Epithelial cell of prostate (primary cell): ENCODE measurements at places on chromosomes 1 and 21.

DNA sequence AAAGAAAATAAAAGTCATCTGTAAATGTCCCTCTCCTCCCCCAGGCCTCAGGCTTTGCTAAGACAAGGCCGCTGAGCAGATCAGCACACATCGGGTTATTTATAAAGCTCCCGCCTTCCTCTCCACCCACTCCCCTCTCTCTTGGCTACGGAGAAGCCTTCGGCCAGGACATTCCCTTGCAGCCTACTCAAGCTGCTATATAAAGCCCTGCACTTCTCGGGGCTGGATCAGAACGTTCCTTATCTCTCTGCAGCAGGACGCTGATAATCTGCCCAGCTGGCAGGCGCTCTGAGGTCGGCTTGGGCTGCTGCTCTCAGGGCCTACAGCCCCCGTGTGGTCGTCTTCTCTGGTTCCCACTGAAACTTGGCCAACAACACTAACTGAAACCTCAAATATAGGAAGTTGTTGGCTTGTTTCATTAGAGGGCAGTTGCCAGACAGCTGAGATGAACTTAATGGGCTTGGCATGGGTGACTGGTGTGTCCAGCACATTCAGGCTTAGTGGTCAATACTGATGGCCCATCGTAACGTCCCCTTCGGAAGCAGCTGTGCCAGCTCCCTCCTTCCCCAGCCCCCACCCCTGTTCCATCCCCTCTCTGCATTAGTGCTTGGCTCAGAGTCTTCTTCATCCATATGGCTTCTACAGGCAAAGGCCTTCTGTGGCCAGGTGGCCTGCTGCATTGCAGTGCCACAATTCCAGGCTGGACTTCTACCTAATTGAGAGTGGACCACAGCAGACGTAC lies 64.6 kb downstream of the IER5 start:
- no peak for DNase-seq

DNA sequence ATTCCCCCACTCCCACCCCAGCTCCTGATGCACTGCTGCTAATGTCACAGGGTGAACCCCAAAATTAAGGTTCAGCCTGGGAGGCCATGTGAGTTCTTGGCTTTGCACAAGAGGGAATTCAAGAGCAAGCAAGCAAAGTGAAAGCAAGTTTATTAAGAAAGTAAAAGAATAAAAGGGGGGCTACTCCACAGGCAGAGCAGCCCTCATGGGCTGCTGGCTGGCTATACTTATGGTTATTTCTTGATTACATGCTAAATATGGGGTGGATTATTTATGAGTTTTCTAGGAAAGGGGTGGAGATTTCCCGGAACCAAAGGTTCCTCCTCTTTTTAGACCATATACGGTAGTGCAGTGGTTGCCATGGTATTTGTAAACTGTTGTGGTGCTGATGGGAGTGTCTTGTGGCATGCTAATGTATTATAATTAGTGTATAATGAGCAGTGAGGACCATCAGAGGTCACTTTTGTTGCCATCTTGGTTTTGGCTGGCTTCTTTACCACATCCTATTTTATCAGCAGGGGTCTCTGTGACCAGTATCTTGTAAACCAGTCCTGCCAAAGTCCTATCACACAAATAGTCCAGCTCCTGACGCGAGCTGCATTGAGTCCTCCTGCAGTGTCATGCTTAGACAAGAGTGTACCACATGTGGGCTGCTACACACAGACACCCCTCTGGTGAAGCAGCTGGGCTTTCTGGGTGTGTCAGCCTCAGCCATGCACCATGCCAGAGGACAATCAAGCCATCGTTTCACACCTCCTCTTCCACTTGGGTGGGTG lies 46.4 kb upstream of the CSF1 start:
- no peak for DNase-seq

- DNase-seq, result no peak
Measured at GRCh38 chr1:100404821-100405220, 52.5 kb downstream of the CDC14A start.

DNA sequence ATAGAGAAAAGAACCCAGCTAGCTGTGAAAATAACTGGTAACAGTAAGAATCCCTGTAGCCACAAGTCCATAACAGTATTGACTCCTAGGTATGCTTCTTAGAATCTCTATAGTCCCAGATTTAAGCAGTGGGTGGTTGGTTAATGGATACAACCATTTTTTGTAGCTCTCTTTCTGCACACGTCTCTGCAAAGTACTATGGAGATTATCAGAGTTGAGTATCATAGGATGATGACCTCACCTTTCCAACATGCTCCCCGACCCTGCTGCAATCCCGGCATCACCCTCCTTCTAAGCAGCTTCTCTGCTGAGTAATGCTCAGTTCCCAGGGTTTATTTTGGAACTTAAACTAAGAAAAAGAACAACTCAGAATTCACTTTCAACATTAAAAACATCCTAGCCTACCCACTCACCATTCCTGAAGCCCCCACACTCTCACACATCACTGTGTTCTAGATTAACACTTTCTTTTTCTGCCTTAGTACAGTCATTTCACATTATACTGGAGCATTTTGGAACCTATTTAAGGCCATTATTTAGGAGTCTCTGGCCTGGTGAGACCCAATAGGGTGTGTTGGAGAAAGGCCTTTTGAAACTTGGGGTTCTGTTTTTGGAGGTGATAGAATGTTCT lies 2.7 kb downstream of the MLLT11 start:
- no peak for DNase-seq

DNA sequence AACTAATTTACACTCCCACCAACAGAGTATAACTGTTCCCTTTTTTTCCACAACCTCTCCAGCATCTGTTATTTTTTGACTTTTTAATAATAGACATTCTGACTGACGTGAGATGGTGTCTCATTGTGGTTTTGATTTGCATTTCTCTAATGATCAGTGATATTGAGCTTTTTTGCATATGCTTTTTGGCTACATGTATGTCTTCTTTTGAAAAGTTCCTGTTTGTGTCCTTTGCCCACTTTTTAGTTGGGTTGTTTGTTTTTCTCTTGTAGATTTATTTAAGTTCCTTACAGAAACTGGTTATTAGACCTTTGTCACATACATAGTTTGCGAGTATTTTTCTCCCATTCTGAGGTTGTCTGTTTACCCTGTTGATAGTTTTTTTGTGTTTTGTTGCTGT lies 375.2 kb downstream of the MATN1 start:
- no peak for DNase-seq

DNA sequence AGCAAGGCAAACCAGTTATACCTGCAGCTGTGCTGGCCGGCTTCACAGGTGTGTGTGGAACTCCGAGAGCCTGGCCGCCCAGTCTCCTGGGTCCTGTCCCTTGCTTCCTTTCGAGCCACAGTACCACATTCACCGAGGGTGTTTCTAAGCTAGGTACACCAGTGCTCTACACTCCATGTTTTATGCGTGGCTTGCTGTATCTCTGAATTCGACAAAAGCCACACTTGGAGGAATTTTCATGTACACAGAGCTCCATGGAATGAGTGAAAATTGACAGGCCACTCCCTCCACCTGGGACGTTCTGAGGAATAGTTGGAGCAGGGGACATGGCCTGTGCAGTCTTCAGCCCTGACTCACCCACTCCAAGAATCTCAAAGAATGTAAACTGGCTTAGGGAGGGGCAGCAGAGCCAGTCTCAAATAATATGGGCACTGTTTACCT lies 14.0 kb downstream of the ETS2 start:
- DNase-seq, result no peak

GRCh38 chr1:166876540-166876838 lies 425 bp upstream of the TADA1 start:
- no peak for DNase-seq

GRCh38 chr1:226309398-226310244 lies 657 bp upstream of the LIN9 start:
- no peak for DNase-seq

DNA sequence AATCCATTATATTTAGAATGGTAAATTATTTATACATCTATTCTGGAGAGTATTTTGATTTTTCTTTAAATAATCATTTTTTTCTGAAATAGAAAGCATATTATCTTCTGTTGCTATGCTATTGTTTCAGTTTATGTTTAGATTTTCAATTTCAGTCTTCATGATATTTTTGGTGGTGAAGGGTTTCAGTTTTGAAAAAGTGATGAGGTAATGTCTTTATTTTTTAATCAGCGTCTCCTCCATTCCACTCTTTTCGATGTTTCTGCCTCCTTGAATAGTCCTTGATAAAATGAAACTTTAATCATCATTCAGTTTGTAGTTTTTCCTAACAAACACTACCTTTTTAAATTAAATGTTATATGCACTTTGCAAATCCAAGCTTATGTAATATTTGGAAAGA lies 428.6 kb downstream of the PTPRC start:
- no peak for DNase-seq

DNA sequence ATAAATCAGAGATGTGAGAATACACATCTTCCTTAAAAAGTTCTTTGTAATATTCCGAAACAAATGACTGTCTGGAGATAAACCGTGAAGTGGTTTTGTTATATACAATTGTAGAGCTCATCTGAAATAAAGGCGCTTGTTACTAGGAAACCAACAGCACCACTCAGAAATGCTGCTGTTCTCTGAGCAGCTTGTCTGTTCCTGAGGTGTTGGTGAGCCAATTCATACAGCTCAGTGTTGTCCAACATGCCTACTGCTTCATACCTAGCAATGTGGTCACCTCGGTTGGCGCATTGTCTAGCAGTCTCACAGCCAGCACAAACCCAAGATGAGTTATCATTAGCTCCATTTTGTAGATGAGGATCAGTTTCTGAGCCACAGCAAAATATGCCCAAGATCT lies 44.4 kb downstream of the GFI1 start:
- DNase-seq, result no peak

GRCh38 chr1:195704028-195704427 lies 904.2 kb downstream of the KCNT2 start:
- no peak for DNase-seq

GRCh38 chr21:35783721-35784120 lies 276.6 kb downstream of the SETD4 start:
- DNase-seq, result no peak

DNA sequence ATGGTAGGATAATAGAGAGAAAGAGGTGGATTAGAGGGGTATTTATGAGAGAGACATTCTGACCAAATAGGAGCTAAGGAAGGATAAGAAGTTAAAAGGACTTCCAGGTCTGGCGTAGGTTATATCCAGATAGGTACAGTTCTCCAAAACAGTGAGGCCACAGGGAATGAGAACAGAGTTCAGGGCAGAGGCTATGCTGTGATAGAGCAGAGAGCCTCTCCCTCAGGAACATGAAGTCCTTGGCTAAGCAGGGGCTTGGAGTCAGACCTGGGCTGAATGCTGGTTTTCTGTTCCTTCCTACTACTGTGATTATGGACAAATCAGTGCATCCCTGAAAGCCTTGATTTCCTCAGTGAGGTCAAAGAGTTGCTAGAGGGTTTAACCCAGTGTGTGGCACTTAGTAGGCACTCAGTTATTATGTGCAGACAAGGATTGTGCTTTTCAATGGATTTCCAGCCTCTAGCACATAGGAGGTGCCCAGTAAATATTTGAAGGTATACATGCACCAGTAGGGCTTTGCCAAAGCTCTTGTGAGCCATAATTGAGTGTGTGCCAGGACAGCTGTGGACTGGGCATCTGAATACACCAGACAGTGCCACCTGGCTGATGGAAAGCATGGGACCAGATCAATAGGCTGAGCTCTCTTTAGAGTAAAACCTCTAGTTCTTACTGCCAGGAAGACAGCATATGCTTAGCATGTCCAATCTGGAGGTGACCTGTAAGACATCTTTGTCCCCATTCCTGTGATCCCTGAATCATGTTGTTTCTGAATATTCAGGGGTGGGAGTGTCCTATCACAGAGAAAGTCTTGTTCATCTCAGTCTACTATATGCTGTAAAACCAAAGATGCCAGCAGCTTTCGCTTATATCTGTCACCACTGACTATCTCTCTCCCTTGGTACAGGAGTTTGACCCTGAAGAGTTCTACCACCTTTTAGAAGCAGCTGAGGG lies 111.1 kb downstream of the PIK3R3 start:
- DNase-seq, result no peak

DNA sequence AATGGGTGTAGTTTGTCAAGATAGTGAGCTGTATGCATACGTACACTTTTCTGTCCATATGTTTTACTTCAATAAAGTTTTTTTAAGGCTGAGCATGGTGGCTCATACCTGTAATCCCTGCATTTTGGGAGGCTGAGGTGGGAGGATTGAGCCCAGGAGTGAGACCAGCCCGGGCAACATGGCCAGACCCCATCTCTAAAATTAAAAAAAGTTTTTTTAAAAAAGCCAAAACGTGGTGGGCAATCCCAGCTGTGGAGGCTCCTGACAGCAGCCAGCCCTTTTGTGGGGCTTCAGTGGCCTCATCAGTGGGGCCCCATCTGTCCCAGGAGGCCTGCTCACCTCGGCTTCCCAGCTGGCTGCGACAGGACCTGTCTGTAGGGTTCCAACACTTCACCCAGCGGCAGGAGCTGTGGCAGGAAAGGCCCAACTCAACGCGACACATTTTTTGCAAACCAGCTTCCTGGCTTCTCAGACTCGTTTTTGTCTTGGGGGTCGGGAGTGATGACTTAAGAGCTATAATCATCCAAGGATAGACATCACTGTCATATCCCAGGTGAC lies 56.9 kb upstream of the LBR start:
- DNase-seq, result no peak

- no peak for DNase-seq
Measured at GRCh38 chr1:183180634-183181056, 5.4 kb upstream of the LAMC2 start.

DNA sequence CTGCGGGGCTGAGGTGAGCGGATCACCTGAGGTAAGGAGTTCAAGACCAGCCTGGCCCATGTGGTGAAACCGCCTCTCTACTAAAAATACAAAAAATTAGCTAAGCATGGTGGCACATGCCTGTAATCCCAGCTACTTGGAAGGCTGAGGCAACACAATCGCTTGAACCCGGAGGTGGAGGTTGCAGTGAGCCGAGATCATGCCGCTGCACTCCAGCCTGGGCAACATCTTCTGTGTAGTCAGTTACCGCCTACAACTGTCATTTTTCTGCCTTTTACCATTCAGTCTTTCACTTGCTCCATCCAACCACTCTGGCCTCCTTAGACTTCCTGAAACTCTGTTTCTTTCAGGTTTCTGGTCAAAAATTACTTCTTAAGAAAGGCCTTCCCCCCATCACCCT lies 2.2 kb downstream of the MYCBP start:
- DNase-seq, result no peak

GRCh38 chr1:106276871-106277270 lies 779.6 kb upstream of the PRMT6 start:
- DNase-seq, result no peak

DNA sequence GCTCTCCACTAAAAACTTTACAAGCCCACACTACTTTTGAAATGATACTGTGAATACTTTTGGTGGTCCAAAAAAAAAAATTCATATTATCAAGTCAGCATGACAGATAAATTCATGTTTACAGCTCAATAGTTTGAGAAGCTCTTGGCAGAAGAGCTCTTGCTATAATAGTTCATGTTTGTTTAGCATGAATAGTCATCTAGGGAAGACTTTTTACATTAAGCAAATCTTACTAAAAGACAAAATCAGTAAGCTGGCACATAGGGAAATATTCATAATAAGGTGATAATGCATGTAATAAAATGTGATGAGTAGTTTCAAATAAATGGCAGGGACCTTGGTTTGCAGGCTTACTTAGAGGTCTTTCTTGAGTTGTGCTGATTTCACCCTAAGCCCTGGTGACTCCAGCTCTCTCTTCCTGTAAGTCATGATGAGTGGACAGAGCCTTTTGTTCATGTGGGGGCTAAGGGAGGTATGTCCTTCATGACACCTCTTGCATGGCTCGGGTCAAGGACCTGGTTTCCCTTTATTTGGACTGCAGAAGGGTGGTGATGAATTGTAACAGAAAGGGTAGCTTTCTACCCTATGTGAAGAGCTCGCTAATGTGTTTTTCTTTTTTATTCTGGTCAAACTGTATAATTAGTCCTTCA lies 166.7 kb downstream of the GABPA start:
- DNase-seq, result no peak
